ENCODE measurements at places on chromosomes 5 and 9.

- DNase-seq = no peak
Observed at GRCh38 chr5:179112469-179113142, 52.4 kb downstream of the ZNF354C start.

DNA sequence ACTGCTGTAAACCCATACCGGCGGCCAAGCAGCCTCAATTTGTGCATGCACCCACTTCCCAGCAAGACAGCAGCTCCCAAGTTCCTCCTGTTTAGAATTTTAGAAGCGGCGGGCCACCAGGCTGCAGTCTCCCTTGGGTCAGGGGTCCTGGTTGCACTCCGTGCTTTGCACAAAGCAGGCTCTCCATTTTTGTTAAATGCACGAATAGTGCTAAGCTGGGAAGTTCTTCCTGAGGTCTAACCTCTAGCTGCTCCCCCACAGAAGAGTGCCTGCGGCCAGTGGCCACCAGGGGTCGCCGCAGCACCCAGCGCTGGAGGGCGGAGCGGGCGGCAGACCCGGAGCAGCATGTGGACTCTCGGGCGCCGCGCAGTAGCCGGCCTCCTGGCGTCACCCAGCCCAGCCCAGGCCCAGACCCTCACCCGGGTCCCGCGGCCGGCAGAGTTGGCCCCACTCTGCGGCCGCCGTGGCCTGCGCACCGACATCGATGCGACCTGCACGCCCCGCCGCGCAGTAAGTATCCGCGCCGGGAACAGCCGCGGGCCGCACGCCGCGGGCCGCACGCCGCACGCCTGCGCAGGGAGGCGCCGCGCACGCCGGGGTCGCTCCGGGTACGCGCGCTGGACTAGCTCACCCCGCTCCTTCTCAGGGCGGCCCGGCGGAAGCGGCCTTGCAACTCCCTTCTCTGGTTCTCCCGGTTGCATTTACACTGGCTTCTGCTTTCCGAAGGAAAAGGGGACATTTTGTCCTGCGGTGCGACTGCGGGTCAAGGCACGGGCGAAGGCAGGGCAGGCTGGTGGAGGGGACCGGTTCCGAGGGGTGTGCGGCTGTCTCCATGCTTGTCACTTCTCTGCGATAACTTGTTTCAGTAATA is at the start of gene FXN:
Gene FXN (plus strand): TSS at position 315 of the 871 bp plus-strand sequence. CDS start 31 bp downstream, at position 346.
- peak; percentile 40 for DNase-seq

- no peak for DNase-seq
Observed at GRCh38 chr5:107698286-107698685, 27.5 kb upstream of the EFNA5 start.

- no peak for DNase-seq
Observed at GRCh38 chr5:79829260-79829659, 139.6 kb downstream of the CMYA5 start.

DNA sequence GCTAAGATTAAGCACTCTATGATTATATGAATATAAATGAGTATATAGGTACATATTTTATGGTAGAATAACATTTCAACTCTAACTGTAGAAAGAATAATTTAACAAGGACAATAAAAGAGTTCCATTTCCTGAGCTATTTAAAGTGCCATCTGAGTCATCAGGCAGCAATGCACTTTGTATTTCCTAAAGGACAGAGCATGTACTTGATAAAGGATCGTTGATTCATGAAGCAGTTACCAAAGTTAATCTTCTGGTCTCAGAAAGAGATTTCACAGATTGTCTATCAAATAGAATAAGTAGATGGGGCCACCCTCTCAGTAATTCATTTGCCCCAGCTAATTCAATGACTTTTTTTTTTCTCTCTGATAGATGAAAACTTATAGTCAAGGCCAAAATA is 747.8 kb downstream of the CDH18 start:
- no peak for DNase-seq
